ENCODE measurements at places on chromosomes 7 and 10. TPM values are rescaled to one million over a fixed set of nuclear protein-coding genes. Genes with fewer than 3 reads are reported as not detected.

The ENTPD1 gene
- total RNA-seq: 4.4 TPM

The IL2RA gene
- total RNA-seq: 868 TPM

The LAMB1 gene
- 0.20 TPM for total RNA-seq

The MYPN gene
- not detected for total RNA-seq

The DEPP1 gene
- 0.16 TPM for total RNA-seq

The POU6F2 gene
- total RNA-seq: not detected

The CTAGE4 gene
- 0.87 TPM for total RNA-seq

The OR2A42 gene
- not detected for total RNA-seq

The AGR3 gene
- total RNA-seq: not detected

The SLIT1 gene
- total RNA-seq: 0.34 TPM

The HTR7 gene
- not detected for total RNA-seq

The CALY gene
- total RNA-seq: not detected

The TEX47 gene
- total RNA-seq: not detected

The PHKG1 gene
- total RNA-seq: 3.0 TPM

The PDZD7 gene
- total RNA-seq: 0.25 TPM

The FAM200A gene
- total RNA-seq: 4.8 TPM

The COBL gene
- not detected for total RNA-seq

The SUN3 gene
- total RNA-seq: not detected

GRCh38 chr10:88121361-88121760 lies 257.9 kb downstream of the PTEN start:
- peaks cover 10% of the 10 kb centered on the region for H3K4me1 ChIP-seq
- no peak overlapping the region for H3K4me3 ChIP-seq
- no peak overlapping the region for H3K27ac ChIP-seq
- DNase-seq: no peak
- no peaks in the 10 kb centered on the region for H3K36me3 ChIP-seq

- peaks cover 4% of the 10 kb centered on the region for H3K4me1 ChIP-seq
- no peak overlapping the region for H3K27ac ChIP-seq
- no peak for DNase-seq
- no peaks in the 10 kb centered on the region for H3K27me3 ChIP-seq
- no peak overlapping the region for H3K4me3 ChIP-seq
Observed at GRCh38 chr10:129761981-129762956, 201.8 kb downstream of the EBF3 start.

DNA sequence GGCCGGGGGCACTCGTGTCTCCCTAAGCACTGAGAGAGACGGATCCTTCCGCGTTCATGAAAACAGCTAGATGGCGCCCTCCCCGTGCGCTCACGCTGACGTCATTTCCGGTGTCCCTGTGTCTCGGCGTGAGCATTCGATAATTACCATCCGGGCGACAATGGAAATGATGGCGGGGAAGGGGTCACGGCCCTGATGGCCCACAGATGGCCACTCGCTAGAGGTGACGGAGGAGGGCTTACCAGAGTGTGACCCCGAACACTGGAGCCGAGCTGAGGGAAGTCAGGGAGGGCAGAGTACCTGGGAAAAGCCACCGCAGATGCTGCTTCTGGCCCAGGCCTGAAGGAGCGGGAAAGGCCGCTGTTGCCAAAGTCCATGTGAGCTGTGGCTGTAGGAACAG lies 222.9 kb downstream of the TCERG1L start:
- H3K4me1 ChIP-seq: no peaks in the 10 kb centered on the region
- no peak overlapping the region for H3K4me3 ChIP-seq
- no peaks in the 10 kb centered on the region for H3K36me3 ChIP-seq

DNA sequence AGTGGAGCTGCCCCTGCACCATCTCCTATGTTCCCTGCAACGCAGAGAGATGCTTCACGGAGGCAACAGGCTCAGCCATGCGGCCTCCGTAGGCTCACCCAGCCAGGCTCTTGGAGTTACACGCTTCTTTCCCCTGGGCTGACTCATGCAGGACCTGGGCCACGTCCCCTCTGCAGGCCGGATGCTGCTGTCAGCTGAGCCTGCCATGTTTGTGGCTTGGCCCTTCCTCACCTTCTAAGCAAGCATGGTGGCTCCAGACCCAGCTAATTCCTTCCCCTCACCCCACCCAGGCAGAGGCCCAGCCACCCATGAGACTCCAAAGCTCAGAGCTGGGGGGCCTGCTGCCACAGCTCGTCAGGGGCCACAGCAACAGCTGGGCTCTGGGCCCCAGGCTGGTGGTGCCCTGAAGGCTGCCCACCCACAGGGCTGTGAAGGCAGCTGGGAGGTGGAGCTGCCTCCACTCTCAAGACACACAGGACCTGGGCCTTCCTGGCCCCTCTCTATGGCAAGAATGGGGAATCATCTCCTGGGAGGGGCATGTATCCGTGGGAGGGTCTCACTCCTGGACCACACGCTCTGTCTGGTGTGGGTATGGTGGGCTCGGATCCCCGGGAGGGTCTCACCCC lies 219.6 kb downstream of the ELFN1 start:
- peaks cover 15% of the 10 kb centered on the region for H3K4me1 ChIP-seq
- H3K36me3 ChIP-seq: peaks cover 22% of the 10 kb centered on the region

DNA sequence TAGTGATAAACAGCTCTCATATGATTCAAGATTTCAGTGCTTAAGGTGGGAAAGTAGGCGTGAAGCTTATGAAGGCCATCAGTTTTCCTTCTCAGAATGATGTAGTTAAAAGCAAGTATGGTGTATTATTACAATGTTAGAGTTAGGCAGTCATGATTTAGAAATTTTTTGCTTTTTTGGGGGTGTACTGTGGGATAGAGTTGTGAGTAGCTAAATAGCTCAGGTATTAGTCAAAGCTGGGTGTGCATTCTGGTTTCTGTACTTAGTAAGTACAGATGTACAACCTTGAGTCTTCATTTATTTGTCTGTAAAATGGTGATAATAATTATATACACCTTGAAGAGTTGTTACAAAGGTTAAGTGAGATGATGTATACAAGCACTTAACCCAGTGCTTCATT lies 52.2 kb downstream of the R3HCC1L start:
- peaks cover 67% of the 10 kb centered on the region for H3K36me3 ChIP-seq
- H3K27ac ChIP-seq: no peak overlapping the region
- H3K27me3 ChIP-seq: no peaks in the 10 kb centered on the region
- peaks cover 13% of the 10 kb centered on the region for H3K4me1 ChIP-seq
- no peak overlapping the region for H3K4me3 ChIP-seq

GRCh38 chr7:65980478-65981250 lies 1.3 kb downstream of the GUSB start:
- H3K4me3 ChIP-seq: peak overlapping the region; percentile 83
- peak overlapping the region; percentile 89 for H3K27ac ChIP-seq
- peaks cover 10% of the 10 kb centered on the region for H3K4me1 ChIP-seq
- DNase-seq: peak; percentile 84

GRCh38 chr7:20232848-20233247 lies 15.7 kb upstream of the MACC1 start:
- no peaks in the 10 kb centered on the region for H3K36me3 ChIP-seq
- H3K4me3 ChIP-seq: no peak overlapping the region
- DNase-seq: no peak
- H3K27me3 ChIP-seq: peaks cover 6% of the 10 kb centered on the region

GRCh38 chr10:104589871-104590270 lies 51.2 kb upstream of the SORCS3 start:
- no peak overlapping the region for H3K4me3 ChIP-seq
- H3K4me1 ChIP-seq: peaks cover 18% of the 10 kb centered on the region
- peaks cover 11% of the 10 kb centered on the region for H3K27me3 ChIP-seq
- no peak overlapping the region for H3K27ac ChIP-seq

DNA sequence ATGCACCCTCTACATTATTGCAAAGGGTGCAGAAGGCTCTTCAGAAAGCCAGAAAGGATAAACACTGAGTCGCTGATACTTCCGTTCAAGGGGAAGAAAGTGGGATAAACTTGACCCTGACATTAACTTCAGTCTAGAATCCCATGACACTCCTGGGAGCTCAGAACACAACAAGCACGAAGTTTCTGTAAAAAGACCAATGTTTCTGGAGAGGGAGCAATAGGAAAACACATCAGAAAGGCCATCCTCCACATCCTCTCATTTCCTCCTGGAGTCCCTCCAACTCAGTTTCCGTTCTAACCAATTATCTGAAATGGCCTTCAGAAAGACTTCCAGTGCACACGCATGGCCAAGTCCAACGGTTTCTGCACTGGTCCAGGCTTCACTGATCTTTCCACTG lies 113.5 kb downstream of the SORBS1 start:
- no peak overlapping the region for H3K27ac ChIP-seq
- no peak for DNase-seq
- peaks cover 5% of the 10 kb centered on the region for H3K27me3 ChIP-seq
- H3K4me3 ChIP-seq: no peak overlapping the region

GRCh38 chr7:18552943-18553604 lies 57.5 kb downstream of the HDAC9 start:
- no peaks in the 10 kb centered on the region for H3K27me3 ChIP-seq
- no peak for DNase-seq
- no peaks in the 10 kb centered on the region for H3K4me1 ChIP-seq
- H3K27ac ChIP-seq: no peak overlapping the region

- H3K4me3 ChIP-seq: no peak overlapping the region
- H3K36me3 ChIP-seq: no peaks in the 10 kb centered on the region
- DNase-seq: peak; percentile 84
- no peaks in the 10 kb centered on the region for H3K27me3 ChIP-seq
Observed at GRCh38 chr10:69051303-69051702, 36.6 kb upstream of the SRGN start.

DNA sequence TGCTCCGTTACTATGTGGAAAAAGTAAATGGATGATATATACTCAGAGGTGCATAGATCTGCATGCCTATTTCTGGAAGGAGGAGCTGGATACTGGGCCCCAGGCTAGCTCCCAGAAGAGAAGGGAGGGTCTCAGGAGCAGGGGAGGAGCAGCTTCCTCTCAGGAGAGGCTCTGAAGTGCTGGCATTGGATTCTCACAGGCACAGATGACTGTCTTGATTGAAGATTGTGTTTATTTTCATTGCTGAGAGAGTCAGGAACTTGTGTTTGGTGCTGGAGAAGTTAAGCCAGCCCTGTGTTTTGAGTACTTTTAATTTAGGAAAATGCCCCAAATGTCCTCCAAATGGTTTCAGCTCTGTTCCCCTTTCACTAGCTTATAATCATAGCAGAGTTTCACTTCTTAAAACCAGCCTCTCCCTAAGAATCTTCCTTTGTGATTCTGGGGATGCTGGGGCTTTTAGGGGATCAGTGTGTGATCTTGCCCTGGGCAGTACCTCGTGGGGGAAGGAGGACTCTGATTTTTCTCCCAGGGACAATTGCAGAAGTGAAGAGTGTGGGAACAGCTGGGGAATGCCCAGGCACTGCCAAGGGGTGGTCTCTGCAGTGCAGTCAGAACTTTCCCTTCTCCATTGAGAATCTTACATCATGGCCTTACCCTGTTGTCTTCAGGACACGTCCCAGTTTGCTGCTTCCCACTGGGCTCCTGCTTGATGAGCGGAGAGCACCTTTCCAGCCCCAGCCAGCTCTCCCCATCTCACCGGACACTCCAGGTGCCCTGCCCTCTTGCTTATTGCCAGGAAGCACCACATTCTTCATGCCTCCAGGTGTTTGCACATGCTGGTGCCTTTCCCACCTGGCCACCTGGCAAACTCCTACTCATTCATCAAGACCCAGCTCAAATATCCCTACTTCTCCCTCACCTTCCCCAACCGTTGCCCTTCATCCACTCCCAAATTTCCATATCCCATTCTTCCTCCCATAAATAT lies 102.8 kb downstream of the ARHGAP22 start:
- no peak for DNase-seq
- H3K4me3 ChIP-seq: no peak overlapping the region
- no peaks in the 10 kb centered on the region for H3K27me3 ChIP-seq
- H3K27ac ChIP-seq: no peak overlapping the region
- no peaks in the 10 kb centered on the region for H3K4me1 ChIP-seq

- DNase-seq: no peak
- no peak overlapping the region for H3K27ac ChIP-seq
- no peak overlapping the region for H3K4me3 ChIP-seq
- H3K36me3 ChIP-seq: peaks cover 8% of the 10 kb centered on the region
- H3K4me1 ChIP-seq: peaks cover 36% of the 10 kb centered on the region
- H3K27me3 ChIP-seq: no peaks in the 10 kb centered on the region
Observed at GRCh38 chr10:16649757-16650156, 128.1 kb upstream of the C1QL3 start.

DNA sequence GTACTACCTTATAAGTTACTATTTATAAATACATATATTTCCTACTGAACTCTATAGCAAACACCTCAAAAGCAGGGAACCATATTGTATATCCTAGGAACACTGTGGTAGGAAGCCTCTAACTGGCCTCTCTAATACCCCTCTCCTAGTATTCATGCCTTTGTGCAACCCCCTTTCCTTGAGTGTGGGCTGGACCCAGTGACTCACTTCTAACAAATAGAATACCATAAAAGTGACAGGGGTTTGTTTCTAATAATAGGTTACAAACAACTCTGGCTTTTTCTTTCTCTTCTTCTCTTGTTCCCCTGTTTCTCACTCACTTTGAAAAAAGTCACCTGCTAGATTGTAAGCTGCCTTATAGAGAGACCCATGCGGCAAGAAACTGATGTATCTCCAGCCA lies 51.6 kb upstream of the MACC1 start:
- H3K4me1 ChIP-seq: no peaks in the 10 kb centered on the region
- H3K27ac ChIP-seq: no peak overlapping the region
- no peaks in the 10 kb centered on the region for H3K36me3 ChIP-seq

- no peak for DNase-seq
- no peaks in the 10 kb centered on the region for H3K4me1 ChIP-seq
- H3K27me3 ChIP-seq: peaks cover 2% of the 10 kb centered on the region
- no peaks in the 10 kb centered on the region for H3K36me3 ChIP-seq
- no peak overlapping the region for H3K27ac ChIP-seq
- H3K4me3 ChIP-seq: no peak overlapping the region
Observed at GRCh38 chr10:12944931-12945330, 56.6 kb downstream of the CCDC3 start.

DNA sequence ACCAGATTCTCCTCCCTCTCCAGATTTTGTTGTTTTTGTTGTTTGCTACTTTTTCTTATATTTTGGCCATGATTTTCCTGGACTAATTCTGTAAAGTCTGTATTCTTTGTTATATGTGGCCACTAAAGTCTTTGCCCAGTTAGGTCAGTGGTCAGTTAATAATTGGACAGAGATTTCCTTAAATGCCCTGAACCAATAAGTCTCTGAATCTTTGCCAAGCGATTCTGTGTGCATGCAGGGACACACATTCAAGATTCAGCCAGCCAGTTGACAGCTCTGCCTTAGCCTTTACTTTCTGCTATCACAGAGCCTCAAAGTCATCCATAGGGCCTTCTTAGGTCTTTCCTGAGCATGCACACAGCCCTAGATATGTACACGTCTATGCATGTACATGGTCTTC lies 11.0 kb upstream of the COL17A1 start:
- no peaks in the 10 kb centered on the region for H3K36me3 ChIP-seq
- no peak for DNase-seq
- peaks cover 3% of the 10 kb centered on the region for H3K27me3 ChIP-seq
- no peak overlapping the region for H3K27ac ChIP-seq
- H3K4me3 ChIP-seq: no peak overlapping the region

DNA sequence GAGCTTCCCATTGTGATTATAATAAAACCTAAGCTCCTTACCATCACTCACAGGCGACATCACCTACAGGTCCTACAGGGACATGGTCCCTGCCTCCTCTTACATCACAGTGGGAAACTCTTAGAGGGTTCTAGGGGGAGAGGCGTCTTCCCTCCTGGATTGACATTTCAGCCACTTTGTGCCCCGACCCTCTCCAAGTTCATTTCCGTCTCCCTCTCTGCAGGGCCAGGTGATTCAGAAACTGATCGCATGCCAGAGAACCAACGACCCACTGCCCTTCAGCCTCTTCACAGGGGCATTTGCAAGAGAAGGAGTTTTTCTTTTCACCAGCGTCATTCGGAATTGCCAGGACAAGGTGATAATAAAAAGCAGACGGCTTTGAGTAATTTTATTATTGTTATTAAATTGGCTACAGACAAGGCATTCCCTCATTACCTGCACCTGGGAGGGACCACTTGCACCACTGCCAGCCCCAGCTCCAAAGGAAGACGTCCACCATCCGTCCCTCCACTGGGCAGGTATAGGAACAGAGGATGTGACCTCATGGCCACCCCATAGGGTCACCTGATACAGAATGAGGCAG lies 85.8 kb upstream of the CUX1 start:
- no peak overlapping the region for H3K27ac ChIP-seq
- H3K4me1 ChIP-seq: no peaks in the 10 kb centered on the region
- H3K36me3 ChIP-seq: no peaks in the 10 kb centered on the region
- DNase-seq: no peak
- H3K4me3 ChIP-seq: no peak overlapping the region

Data from activated CD8-positive, alpha-beta T cell treated with anti-CD3 and anti-CD28 coated beads for 36 hours (primary cell).